ENCODE measurements at places on chromosomes 12 and 14.

DNA sequence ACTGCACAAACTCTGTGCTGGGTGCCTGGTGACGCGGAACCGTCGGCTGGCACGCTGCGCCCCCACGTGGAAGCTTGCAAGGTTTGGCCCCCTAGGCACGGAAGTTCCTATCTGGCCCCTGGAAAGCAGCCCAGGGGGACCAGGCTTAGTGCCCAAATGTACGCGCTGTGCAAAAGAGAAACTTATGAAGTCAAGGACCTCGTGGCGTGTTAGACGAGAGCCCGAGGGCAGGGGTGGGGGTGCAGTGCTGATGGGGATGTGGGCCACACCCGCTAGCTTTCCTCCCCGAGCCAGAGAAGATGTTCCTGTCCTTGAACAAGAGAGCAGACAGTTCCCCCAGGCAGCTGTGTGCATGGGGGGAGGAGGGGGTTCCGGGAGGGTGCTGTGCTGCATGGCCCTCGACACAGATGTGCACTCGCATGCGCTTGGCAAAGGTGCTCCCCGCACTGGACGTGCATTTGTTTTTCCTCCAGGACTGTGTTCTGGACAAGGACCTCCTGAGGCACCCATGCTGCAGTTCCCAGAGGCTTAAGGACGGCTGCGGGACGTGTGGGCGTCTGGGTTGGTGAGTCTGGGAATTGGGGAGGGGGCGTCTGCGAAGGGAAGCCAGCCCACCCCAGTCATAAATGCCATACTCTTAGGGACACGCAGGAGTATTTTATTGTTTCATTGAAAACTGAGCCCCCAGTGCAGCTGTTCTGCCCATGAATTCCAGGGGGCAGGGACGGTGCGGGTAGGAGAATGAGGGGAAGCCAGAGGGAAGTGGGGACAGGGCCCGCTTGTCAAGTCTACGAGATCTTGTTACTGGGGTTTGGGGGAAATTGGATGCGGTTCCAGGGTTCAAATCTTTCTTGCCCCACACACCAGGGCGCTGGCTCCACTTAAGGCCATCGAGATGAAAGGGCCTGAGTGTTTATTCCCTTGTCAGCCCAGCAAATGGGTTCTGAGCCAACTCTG lies 80.0 kb downstream of the NTF3 start:
- DNase-seq: no peak

- DNase-seq: no peak
These were observed 523.9 kb downstream of the FUT8 start for GRCh38 chr14:65936342-65936975.

GRCh38 chr14:53047307-53048069 lies 96.6 kb upstream of the FERMT2 start:
- DNase-seq: no peak

- DNase-seq: no peak
These were observed 128.3 kb upstream of the FGD4 start for GRCh38 chr12:32270818-32271710.

DNA sequence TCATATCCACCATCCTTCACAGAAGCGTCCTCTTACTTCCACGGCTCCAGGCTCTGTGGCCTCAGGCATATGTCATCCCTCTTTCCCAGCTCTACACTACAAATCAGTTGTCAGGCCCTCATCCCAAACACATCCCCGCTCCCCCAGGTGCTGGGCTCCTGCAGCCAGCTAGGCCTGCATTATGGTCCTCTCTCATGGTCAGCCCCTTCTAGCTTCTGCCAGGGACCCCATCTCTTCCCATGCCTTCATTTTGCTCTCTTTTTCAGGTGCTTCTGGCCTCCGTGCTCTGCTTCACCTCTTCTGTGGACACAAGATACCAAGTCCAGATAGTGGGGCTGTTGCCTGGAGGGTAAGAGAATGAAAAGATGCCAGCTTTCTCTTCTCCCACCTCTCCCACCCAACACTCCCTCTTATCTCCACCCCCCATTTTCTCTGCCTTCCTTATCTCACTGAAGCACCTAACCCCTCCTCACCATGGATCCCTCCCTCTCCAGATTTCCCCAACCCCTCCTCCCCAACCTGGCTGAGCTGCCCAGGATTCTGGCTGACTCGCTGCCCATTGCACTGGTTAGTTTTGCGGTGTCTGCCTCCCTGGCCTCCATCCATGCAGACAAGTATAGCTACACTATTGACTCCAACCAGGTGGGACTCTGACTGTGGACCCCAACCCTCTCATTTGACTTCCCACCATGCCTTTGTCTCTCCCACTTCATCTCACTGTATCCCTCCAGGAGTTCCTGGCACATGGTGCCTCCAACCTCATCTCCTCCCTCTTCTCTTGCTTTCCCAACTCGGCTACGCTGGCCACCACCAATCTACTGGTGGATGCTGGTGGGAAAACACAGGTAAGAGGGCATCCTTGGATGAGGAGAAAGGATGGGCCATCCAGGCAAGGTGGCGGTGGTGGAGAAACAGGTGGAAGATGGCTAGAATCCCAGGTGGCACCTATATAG lies 10.4 kb downstream of the B4GALNT1 start:
- no peak for DNase-seq

- DNase-seq: no peak
These were observed 10.3 kb upstream of the SERPINA3 start for GRCh38 chr14:94601884-94602391.
